CD4-positive, alpha-beta T cell treated with Interleukin-15 for 4 hours (primary cell): ENCODE measurements at places on chromosomes 6 and 20.

DNA sequence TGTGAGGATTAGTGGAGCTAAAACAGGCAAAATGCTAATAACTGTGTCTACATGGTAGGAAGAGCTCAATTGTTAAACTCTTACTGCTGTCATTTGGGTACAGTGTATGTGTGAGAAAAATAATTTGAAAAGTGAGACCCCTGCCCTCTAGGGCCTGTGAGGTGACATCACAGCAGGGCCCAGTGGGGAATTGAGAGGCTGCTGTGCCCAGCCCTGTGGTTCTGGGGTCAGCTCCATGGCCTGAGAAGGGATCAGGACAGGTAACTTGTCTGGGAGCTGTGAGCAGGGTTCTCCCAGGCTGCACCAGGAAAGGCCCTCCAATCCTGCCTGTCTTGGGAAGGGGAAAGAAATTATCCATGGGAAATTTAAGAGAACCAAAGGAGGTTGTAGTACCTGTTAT lies 1.3 kb downstream of the SIRPB1 start:
- no peak for DNase-seq

DNA sequence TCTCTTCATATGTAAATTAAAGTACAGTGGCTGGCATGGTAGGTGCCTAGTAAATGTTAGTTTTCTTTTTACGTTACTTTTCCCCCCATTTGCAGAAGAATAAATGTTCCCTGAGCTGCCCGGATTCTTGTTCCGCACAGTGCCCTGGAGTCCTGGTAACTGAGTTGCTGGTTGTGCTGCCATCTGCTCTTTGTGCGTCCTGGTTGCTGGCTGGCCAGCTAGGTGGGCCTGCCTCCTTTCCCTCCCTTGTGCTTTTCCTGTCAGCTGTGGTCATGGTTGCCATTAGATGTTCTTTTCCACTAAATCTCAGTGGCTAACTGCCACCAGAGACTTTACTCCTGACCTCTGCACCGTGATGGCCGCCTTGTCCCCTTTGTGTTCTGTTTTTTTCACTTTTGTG lies 28.6 kb downstream of the CEP43 start:
- no peak for DNase-seq

DNA sequence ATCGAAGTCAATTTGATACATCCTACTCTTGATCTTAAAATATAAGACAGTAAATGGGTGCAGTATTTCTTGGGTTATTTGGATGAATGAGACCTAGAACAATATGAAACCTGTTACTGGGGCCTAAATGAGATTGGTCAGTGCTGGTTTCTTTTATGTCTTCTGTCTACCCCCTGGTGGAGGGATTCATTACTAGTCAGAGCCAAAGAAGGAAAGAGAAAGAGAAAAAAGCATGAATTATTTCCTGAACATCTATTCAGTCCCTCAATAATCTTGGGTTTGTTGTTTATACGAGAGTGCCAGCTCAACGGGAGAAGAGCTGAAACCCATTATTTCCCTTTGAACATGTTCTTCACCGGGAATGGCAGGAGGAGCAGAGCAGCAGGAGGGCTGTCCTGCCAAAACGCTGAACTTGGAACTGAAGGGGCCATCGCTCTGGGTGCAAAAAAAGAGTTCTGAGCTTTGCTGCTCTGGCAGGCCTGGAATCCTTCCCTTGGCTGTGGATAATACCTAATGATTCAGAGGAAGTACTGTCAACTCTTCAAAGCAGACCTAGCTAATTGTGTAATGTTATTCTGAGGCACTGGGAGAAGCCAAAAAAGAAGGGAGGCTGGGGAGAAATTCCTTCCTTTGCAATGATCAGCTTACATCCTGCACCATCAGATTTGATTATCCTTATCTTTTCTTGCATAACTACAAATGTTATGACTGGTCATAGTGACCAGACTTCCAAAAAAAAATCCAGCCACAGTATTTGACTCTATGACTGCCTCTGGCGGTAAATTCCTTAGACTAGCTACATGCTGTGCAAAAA lies 72.0 kb downstream of the BLOC1S5 start:
- DNase-seq: no peak

DNA sequence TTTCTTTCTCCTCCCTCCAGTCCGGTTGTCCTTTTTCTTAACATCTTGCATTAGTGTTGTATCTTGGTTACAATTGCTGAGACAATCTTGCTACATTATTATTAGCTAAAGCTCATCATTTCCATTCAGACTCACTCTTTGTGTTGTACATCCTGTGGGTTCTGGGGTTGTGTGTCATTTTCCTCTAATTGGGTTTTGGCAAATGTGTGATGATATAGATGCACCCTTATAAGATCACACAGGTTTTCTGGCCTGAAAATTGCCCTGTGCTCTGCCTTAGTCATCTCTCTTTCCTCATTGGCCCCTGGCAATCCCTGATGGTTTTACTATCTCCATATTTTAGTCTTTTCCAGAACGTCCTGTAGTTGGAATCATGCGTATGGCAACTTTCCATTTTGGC lies 60.1 kb downstream of the PPP1R14C start:
- no peak for DNase-seq

DNA sequence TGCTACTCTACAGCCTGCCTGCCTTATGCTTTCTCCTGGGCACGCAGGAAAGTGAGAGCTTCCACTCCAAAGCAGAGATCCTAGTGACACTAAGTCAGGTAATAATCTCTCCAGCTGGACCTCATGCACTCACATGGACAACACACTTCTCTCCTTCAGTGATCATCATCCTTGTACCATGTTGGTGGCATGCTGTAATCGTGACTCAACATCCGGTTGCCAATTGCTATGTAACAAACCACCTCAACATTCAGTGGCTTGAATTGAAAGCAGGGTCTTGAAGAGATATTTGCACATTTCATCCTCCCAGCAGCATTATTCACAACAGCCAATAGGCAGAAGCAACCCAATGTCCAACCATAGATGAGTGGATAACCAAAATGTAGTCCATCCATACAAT lies 40.3 kb upstream of the PPP1R3G start:
- no peak for DNase-seq

DNA sequence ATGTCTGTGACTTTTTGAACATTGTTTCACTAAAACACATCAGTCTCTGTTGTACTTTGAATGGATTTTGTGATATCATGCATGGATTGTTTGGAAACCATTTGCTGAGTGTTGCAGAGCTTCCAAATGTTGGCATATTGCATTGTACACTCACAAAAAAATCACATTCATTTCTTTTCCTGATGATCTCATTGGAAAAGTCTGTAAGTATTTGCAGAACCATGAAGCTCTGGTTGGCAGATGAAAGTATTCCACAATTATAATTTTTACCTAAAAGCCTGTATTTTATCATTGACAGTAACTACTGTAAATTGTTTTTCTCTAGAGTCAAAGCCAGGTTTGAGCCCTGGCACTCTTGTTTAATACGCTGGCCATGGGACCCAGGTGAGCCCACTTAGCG lies 42.1 kb downstream of the VAPB start:
- DNase-seq: no peak

- no peak for DNase-seq
Observed at GRCh38 chr20:38081575-38081974, 48.0 kb downstream of the RPRD1B start.

GRCh38 chr6:157148391-157149323 lies 174.7 kb downstream of the TMEM242 start:
- no peak for DNase-seq

DNA sequence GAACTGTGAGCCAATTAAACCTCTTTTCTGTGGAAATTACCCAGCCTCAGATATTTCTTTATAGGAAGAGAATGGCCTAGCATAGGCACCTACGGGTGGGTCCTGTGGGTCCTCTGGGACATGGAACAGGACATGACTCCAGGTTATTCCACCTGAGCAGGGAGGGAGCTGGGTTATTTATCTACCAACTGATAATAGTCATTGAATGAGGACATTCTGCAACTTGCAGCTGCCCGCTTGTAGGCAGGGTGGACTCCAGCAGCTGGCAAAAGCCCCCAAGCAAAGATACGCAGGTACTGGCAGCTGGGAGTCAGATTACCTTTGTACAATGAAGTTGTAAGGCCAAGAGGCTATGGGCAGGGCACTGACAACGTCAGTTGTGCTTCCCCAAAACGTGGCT lies 1.4 kb upstream of the BANF2 start:
- DNase-seq: no peak

- no peak for DNase-seq
Observed at GRCh38 chr6:157063176-157063905, 260.0 kb downstream of the TMEM242 start.

DNA sequence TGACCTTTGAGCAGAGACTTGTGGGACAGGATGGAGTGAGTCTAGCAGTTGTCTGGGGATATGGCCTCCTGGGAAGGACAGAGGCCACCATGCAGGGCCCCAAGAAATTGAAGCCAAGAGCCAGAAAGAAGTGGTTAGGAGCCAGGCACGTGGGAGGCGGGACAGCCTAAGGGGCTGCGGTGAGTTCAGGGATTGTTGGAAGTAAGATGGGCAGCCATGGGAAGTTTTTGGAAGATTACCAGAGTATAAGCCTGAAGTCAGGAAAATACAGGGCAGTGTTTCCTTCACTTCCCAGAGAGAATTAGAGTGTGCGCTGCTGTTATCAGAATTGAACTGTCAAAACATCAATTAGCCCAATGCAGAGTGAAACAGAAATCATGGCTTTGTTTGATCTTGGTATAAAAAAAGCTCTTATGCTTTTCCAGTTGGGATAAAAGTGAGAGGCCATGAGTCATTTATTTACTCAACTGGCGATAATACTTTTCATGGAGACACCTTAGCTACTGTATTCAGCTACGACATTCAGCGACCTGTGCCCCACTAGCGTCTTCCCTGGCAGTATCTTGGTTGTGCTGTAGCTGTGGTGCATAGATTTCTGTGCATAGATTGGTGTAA lies 66.9 kb downstream of the PHACTR2 start:
- no peak for DNase-seq

- no peak for DNase-seq
Observed at GRCh38 chr6:42820512-42821340, 38.9 kb downstream of the BICRAL start.

- DNase-seq: no peak
Observed at GRCh38 chr20:57563522-57563921, 2.6 kb downstream of the PCK1 start.

DNA sequence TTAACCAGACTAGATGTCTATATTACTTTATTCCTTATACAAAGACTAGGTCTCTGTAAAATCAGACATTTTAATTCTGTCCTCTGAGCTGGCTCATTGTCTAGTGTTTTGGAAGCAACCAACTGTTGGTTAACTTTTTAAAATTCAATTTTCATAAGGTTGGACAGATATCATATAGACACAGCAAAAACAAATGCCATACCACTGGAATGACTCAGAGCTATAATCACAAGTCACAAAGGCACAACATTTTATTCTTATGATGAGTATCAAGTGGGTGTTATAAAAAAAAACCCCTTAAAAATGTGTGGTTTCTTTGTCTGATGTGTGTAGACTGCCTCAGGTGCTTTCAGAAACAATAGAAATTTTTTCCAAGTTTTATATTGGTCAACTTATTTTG lies 296.2 kb upstream of the MARCKS start:
- no peak for DNase-seq

- DNase-seq: no peak
Observed at GRCh38 chr20:20971810-20972209, 134.3 kb downstream of the LINC00237 start.

- DNase-seq: no peak
Observed at GRCh38 chr20:24296477-24297261, 172.8 kb upstream of the SYNDIG1 start.

DNA sequence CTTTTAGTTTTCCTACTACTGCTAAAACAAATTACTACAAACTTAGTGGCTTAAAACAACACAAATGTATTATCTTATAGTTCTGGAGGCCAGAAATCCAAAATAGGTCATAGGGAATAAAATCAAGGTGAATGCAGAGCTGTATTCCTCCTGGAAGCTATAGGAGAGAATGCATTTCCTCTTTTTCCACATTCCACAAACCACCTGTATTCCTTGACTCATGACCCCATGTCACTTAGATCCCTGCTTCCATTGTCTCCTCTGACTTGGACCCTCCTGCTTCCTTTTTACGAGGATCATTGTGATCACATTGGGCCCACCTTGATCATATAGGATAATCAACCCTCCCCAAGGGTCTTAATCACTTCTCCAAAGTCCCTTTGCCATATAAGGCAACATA lies 200.8 kb downstream of the KCNQ5 start:
- DNase-seq: no peak

DNA sequence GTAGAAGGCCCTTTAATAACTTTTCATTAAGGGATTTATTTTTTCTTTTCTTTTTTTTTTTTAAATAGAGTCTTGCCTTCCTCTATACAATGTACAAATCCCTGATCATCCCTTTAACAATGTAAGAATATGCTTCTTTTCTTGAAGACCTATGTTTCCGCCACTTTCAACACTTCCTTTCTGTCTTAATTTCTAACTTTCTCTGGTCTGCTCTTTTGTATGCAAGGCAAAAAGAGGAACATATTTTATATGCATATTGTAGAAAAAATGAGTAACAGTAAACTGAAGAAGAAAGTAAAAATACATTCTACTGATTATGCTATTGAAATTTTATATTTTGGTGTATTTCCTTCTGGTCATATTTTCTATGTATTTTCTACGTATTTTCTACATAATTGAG lies 484.7 kb downstream of the TFAP2B start:
- DNase-seq: no peak

DNA sequence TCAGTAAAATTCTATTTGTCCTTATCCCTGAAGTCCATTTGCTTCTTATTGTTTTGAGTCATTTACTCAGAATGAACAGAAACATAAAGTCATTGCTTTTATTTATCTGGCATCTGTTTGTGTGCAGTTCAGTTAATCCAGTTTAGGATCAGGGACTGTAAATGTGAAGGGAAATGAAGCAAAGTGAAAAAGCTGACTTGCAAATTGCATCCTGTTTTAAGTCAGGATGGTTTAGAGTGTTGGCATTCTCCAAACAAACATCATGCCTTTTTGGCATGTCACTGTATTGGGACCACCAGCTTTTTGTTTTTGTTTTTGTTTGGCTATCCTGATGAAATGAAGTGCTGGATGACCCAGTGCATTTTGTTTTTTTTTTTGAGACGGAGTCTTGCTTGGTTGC lies 100.2 kb upstream of the CLDN20 start:
- DNase-seq: no peak

DNA sequence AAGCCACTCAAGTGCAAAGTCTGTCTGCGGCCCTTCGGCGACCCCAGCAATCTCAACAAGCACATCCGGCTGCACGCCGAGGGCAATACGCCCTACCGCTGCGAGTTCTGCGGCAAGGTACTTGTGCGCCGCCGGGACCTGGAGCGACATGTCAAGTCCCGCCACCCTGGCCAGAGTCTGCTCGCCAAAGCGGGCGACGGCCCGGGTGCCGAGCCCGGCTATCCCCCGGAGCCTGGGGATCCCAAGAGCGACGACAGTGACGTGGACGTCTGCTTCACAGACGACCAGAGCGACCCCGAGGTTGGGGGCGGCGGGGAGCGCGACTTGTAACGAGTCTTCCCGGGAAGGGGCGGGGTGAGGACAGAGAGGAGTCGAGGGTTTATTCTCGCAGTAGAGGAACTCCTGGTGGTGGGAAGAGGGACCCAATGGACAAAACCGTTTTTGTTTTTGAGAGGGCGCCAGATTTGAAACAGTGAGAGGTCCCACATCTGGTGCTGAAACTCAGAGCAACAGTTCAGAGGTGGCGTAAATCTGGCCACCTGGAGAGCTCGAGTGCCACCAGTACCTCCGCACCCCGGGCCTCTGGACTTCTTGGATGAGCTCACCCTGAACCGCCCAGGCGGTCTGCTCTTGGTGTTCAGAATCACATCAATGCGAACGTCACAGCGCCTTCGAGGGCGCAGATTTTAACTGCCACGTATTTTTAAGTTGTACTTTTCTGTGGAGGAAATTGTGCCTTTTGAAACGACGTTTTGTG lies 8.0 kb downstream of the PRDM13 start:
- DNase-seq: no peak
